ENCODE measurements at places on chromosomes 5 and 9.

GRCh38 chr5:61322738-61323725, 9.0 kb upstream of the ZSWIM6 start:
- DNase-seq: no peak

DNA sequence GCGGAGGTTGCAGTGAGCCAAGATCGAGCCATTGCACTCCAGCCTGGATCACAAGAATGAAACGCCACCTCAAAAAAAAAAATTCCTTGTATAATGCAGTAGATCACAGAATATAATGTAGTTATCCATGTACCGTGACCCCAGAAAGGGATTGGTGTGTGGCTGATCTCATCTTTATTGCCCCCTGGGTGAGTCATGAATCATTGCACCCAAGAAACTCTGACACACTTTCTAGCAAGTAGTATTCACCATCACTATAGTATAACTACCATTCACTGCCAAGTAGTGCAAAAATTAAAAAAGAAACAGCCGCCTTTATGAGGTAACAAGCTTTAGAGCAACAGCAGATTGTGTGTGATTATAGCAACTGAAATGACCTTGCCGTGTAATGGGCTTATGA, 23.7 kb upstream of the ANKH start:
- DNase-seq: no peak

DNA sequence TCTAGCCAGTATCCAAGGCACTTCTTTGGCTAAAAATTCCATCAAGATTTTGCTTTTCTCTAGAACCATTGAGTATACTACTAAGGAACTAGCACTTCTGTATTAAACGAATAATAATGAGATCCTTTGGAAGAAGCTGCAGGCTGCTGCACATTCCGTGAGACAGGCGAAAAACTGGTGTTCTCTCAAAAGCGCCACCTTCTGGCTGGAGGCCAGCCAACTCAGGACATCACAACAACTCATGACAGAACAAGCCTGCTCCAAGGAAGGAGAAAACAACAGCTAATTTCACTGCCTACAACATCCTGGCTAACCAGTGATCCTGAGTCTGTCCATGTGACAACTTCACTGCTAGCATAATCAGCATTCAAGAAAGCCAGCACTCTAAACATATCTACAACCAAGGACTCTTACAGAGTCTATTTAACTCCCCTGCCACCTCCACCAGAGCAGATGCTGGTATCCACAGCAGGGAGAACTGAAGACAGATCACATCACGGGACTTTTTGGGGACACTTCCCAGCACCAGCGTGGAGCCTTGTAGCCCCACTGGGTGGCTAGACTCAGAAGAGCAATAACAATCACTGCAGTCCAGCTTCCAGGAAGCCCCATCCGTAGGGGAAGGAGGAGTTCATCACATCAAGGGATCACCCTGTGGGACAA, 150.5 kb downstream of the YTHDC2 start:
- no peak for DNase-seq

- peak; percentile 68 for DNase-seq
Observed at GRCh38 chr5:90473396-90474234, 956 bp downstream of the MBLAC2 start.

DNA sequence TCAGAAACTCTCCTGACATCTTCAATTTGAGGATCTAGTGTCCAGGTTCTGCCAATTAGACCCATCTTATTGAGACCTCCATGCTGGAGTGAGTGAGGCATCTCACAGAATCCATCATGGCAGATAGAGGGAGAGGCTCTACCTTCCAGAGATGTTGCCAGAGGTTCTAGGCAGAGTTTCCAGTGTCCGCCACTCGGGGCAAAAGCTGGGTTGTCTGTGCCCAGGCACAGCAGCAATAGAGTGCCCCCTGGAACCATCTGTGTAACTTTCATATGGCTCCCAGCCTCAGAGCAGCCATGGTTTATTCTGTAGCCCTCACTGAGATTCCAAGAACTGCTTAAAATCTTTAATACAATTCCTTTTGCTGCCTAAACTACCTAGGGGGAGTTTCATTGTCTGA, 16.6 kb upstream of the CCDC112 start:
- DNase-seq: no peak

DNA sequence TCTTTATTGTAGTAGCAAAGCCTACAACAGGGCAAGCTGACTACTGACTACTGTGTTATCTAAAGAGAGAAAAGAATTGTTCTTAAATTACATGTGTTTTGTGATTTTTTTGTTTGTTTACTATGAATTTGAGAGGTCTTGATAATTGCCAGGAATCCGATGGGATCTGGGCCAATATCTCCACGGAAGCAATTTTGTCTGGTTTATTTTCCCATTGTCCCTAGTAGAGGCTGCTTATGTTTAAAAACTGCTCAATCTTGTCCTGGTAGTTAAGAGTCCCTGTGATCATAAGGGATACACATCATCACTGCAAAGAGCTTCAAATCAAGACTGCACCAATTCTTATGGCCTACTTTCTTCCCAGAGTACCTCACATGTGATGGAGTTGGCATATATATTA, 94.4 kb downstream of the GLDC start:
- no peak for DNase-seq

DNA sequence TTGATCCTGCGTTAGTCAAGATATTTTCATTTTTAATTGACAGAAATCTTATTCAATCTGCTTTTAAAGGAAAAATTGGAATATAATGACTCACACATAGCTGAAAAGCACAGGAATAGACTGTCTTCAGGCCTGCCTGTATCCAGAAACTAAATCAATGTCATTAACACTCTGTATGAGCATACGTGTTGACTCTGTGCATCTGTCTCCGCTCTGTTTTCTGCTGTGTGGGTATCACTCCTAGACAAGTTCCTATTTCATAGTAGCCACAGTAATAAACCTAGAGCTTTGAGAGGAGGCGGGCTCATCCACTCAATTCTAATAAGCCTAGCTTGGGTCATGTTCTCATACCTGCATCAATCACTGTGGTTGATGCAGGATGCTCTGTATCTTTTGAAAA, 267.6 kb downstream of the KCTD16 start:
- no peak for DNase-seq

- no peak for DNase-seq
Observed at GRCh38 chr5:5533927-5534326, 111.5 kb downstream of the ICE1 start.

GRCh38 chr9:111900858-111901612, 4.4 kb downstream of the UGCG start:
- no peak for DNase-seq

DNA sequence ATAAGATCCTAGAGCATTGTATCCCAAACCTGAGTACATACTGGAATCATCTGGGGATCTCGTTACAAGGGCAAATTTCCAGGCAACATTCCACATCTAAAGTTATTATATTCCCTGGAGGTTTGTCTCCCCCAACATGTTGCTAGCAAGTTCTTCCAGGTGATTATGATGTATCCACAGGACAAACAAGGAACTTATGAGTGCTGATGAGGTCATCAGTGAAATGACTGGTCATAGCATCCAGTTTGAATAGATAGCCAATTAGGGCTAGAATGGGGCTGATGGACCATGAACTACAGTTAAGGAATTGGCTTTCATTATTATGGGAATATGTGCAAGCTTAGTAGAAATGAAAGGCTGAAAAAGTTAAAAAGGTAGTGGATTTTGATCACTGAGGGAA, 115.2 kb downstream of the CWC27 start:
- DNase-seq: no peak

- DNase-seq: no peak
Observed at GRCh38 chr5:15693933-15694332, 194.0 kb downstream of the FBXL7 start.

GRCh38 chr5:178203670-178204181, 607 bp upstream of the HNRNPAB start:
- DNase-seq: no peak

DNA sequence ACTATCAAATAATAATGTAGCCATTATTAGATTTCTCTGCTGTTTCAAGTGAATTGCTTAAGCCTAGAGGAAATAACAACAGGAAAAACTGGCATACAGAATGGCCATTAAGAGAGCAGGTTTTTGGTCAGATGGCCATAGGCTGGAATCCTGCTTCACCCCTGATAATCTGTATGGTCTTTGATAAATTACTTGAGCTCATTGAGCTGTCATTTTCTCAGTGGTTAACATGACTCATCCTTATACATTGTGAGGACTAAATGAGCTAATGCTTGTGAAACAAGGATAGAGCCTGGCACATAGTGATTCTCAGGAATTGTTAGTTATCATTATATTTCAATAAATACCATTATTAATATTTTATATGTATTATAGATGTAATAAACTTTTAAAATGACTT, 516.5 kb downstream of the KIF4B start:
- no peak for DNase-seq

DNA sequence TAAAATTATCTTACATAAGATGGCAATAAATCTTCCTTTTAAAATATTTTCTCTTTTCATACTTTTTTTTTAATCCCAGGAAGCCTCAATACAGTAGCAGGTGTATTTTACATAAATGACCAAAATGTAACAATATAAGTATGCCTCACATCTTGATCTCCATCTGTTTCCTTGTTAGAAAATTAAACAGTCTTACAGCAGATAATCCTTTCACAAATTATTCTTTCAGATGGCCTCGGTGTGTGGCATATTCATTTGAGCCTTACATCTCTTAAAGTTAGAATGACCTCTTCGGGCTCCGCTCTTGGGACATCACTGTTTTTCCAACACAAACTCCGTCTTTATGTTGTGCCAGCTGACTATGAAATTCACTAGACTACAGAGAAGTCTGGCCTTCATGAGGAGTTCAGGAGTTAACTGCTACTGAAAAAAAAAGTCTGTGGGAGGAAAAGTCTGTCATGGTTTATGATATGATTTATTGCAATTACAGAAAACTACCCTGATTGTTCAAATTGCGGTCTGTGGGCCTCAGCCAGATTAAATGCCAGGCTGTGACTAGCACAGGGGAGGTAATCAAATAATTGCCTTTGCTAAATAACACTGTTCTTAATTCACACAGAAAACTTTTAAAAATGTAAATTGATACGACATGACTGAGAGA, 292.9 kb upstream of the PUM3 start:
- no peak for DNase-seq

DNA sequence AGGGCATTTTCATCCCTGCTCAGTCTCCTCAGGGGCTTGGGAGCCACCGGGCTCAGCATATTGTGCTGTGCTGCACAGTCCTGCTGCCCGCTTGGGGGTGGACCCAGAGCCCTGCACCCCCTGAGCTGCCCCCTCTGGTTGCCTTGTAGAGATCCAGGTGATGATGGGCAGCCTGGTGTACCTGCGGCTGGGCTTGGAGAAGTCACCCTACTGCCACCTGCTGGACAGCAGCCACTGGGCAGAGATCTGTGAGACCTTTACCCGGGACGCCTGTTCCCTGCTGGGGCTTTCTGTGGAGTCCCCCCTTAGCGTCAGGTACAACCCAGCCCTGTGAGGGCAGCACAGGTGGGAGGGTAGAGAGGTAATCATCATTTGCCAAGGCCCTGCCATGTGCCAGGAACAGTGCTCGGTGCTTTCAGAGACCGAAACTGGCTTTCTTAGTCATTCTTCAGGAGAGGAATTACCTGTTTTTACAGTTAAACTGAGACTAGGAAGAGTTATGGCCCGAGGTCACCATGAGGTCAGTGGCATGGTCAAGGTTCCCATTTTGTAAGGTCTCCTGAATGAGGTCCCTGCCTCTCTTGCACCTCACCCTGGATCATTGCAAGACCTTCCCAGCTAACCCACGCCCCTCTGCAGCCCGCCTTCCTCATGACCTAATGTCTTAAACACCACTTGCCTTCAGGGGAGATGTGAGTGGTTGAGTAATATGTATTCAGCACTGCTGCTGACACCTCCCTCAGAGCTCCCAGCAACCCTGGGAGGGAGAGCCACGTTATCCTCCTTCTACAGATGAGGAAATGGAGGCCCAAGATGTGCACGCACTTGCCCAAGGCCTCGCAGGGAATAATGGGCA, 7.5 kb downstream of the NHP2 start:
- DNase-seq: peak; percentile 79

- DNase-seq: no peak
Observed at GRCh38 chr5:37841203-37841602, 1.4 kb upstream of the GDNF start.

GRCh38 chr5:73352649-73353230, 95.8 kb downstream of the FOXD1 start:
- DNase-seq: no peak

- no peak for DNase-seq
Observed at GRCh38 chr9:37371565-37372464, 50.7 kb upstream of the GRHPR start.

DNA sequence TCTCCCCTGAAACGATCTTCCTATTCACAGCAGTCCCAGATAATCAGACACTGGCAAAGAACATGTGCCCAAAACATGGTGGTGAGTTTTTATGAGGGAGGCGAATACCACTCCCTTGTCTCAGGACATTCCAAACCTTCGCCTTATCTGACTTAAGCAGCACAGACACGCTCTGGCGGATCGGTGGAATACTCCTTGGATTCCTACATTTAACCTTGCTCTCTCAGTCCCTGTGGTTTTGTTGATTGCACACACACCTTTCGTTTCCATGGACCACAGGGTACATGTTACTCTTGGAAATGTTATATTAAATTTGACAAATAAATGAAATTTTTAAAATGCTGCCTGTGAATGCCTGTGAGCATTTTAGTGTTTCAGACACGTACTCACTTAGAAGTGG, 87.8 kb upstream of the CPEB4 start:
- DNase-seq: no peak

- DNase-seq: no peak
Observed at GRCh38 chr5:922436-923280, 30.0 kb downstream of the TRIP13 start.

GRCh38 chr9:85173967-85174366, 504.4 kb downstream of the NTRK2 start:
- no peak for DNase-seq

GRCh38 chr5:102523541-102524175, 24.9 kb upstream of the SLCO6A1 start:
- DNase-seq: no peak

GRCh38 chr5:35073160-35073559, 25.4 kb upstream of the AGXT2 start:
- DNase-seq: no peak

- DNase-seq: no peak
Observed at GRCh38 chr5:31225118-31225517, 31.6 kb downstream of the CDH6 start.

DNA sequence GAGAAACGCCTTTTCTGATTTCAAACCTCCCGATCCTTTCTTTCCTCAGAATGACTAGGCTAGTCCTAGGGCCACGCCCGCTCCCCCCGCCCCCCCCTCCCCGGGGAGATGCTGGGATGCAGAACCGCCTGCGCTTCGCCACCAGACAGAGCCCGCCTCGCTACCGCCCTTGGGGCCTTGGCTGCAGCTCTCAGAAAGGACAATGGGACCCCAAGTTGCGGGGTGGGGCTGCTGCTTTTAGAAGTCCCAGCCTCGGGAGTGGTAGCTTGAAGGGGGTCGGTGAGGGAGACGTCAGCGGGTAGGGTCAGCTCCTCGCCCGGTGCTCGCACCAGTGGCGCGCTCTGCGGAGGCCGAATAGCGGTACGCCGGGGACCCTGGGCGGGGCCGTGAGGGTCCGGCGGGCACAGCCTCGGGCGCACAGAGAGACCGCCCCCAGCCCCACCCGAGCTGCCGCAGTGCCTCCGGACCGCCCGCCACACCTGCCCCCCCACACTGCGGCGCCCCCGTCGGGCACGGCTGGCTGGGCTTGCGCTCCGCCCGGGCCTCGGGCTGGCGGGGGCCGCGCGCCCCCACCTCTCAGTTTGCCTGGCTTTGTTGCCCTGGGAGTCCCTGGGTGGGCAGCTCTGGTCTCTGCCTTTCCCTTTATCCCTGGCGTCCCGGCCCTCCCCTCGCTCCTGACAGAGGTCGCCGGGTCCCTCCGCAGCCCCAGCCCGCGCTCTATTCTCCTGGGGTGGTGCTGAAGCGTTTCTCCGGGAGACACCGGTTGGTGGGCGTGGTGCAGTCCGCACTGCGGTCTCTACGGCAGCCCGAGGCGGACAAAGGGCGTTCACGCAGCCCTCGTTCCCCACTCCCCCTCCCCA, 1.2 kb downstream of the MAP1B start:
- DNase-seq: peak; percentile 87

Measured in psoas muscle (tissue), 8 donors.